ENCODE measurements at places on chromosomes 5 and 9. TPM values are rescaled to one million over a fixed set of nuclear protein-coding genes. Genes with fewer than 3 reads are reported as not detected.

- H3K36me3 ChIP-seq: no peaks in the 10 kb centered on the region
- DNase-seq: no peak
- H3K27me3 ChIP-seq: no peaks in the 10 kb centered on the region
- no peak overlapping the region for H3K27ac ChIP-seq
- no peaks in the 10 kb centered on the region for H3K4me1 ChIP-seq
- no peak overlapping the region for H3K4me3 ChIP-seq
These were observed 21.5 kb downstream of the CDK5RAP2 start for GRCh38 chr9:120558454-120558853.

Gene PCA3
- not detected for polyA plus RNA-seq

- H3K4me3 ChIP-seq: no peak overlapping the region
- peaks cover 11% of the 10 kb centered on the region for H3K4me1 ChIP-seq
- DNase-seq: peak; percentile 41
- H3K36me3 ChIP-seq: no peaks in the 10 kb centered on the region
- no peak overlapping the region for H3K27ac ChIP-seq
These were observed 35.5 kb downstream of the BICD2 start for GRCh38 chr9:92728831-92729734.

DNA sequence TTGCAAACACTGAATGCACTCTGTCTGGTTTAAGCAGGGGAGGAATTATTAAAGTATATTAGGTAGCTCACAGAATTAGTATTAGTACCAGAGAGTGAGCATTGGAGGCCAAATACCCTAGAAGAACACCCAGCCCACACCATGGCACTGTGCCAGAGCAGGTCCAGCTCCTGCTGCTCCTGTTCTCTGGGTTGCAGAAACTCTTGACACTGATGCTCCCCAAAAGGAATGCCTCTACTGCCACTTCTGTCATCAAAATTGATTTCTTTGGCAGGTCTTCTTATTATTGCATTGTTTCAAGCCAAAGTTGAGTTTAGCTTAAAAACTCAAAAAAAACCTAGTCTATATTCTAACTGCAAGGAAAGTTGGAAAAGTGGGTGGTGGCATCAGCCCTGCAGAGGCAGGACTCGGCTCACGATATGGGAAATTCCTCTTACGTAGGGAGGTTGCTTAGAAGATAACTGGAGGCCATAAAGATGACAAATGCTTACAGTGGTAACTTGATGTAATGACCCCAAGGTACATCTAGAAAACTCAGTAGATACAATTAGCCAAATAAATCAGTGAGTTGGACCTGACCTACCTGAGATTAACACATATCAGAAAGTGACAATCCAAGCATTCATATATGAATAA is 123.4 kb downstream of the CD180 start:
- no peak for DNase-seq
- H3K27me3 ChIP-seq: no peaks in the 10 kb centered on the region

GRCh38 chr9:123562844-123563346 is 206.9 kb downstream of the CRB2 start:
- no peaks in the 10 kb centered on the region for H3K4me1 ChIP-seq
- H3K27me3 ChIP-seq: no peaks in the 10 kb centered on the region
- DNase-seq: peak; percentile 24
- no peaks in the 10 kb centered on the region for H3K36me3 ChIP-seq
- no peak overlapping the region for H3K4me3 ChIP-seq

All from testis (tissue), 5 donors.